GM12891 (cell line): ENCODE measurements at places on chromosomes 12 and 14.
A peak's percentile ranks its signal among the peaks of the same experiment; 100 is the strongest.

DNA sequence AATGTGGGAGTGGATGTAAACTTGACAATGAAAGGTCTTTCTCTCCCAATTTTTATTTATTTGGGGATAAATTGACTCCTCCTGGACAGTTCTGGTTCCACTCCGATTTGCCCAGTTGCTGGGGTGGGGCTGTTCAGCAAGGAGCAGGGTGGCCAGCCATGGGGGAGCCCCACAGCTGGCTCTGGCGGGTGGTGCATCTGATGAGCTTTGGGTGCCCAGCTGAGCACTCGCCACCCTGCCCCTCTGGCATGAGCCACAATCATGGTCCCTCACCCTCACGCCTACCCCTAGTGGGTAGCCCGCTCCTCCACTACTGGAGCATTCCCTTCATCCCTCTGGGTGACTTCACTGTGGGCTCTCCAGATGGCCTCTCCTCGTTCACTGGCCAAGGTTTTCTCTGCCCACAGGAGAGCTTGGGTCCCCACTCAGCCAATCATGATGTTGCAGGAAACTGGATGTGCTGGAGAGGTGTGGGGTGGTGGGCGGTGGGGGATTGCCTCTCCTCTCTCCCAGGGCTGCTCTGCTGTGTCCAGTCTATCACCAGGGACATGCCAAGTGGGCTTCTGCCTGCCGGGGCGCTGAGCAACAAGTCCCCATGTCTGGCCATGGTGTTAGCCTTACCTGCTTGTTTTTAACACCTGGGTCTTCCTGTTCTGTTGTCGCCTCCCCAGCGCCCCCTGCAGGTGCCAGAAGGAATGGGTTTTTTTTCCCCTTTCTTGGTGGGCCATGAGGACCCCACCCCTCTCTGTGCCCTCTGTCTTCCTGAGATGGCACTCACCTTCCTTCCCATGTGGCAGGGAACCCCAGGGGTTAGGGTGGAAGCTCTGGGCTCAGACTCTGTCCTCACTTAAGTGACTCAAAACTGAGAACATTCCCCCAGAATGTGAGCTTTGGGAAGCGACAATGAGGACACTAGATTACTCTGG lies 3.4 kb downstream of the CYP46A1 start:
- no peak for DNase-seq

DNA sequence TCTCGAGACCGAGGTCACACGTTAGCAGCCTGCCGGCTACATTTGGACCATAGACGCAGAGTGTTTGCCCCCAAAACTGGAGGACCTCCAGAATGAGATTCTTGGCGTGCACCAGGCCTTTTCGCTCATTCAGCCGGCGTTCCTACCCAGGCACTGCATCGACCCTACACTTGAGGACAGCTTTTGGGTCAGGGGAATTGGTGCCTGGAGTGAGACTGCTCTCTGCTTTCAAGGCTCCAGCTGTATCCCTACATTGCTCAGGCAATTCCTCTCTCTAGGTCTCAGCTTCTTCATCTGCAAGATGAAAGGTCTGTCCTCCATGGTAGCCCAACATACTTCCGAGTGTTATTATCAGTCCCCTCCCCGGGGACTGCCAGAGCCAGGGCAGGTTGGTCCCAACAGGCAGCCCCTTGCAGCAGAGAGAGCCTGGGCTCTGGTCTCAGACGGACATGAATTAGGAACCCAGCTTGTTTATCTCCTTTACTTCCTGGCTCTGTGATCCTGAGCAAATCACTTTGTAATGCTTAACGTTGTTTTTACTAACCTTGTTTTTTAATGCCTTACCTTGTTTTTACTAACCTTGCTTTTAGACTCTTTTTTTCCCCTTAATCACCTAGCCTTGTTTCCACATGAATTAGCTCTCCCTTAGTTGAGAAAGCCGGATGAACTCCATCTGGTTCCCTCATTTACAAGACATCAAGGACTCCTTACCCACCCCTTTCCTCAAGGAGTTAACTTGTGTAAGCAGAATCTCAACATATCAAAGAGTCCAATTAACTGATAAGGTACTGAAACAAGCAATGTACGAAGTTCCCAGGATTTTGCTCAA lies 892 bp downstream of the TCHP start:
- DNase-seq = no peak

GRCh38 chr14:65604535-65604934 lies 192.0 kb downstream of the FUT8 start:
- DNase-seq = no peak

DNA sequence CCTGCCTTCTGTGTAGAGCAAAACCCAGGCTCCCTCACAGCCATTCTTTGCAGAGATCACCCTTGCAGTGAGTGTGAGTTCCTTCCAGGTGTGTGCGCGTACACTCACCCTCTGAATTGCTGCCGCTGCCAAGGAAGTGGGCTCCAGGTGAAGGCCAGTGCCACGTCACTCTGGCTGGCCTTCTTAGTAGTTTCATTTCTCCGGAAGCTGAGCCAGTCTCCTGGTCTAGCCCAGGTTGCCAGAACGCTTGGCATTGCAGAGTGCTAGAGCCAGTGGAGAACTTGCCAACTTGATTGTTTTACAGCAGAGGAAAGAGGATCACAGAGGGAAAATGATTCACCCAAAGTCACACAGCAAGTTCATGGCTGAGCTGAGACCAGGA lies 11.0 kb downstream of the CBLN3 start:
- no peak for DNase-seq

- no peak for DNase-seq
Measured at GRCh38 chr14:65772466-65772865, 359.9 kb downstream of the FUT8 start.

- DNase-seq = no peak
Measured at GRCh38 chr12:111788178-111788654, 21.5 kb downstream of the ALDH2 start.

DNA sequence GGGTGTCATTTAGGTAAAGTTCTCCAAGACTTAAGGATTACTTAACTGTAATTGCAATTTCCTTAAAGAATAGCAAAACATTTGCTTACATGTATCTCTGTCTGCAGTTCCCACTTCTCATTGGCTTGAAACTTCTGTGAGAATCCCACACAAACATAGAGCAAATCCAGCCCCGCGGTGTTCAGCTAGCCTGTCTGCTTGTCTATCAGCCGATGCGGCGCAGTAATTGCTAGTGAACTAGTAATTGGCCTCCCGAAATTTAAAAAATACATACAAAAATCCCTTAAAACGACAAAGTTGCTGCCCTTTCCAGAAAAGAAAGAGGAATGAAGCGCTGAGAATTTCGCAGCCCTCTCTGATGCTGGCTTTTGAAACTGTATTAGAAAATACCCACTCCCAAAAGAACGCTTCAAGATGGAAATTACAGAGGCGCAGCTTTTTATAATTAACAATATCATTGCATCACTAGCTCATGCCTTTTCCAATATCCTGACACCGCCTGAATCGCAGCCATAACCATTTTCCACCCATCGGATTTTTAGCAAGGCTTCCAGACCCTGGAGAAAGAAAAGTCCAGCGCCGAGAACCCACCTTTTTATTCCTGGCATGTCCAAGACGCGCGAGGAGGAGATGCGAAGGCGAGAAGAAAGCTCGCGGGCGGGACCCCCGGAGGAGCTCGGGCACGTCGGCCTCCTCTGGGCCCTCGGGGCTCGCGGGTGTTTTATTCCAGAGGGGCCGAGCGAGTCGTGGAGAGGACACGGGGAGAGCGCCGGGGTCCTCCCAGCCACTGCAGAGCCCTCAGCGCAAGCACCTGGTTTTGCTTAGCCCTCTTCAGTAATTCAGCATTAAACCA lies 646 bp downstream of the FBLN5 start:
- no peak for DNase-seq

DNA sequence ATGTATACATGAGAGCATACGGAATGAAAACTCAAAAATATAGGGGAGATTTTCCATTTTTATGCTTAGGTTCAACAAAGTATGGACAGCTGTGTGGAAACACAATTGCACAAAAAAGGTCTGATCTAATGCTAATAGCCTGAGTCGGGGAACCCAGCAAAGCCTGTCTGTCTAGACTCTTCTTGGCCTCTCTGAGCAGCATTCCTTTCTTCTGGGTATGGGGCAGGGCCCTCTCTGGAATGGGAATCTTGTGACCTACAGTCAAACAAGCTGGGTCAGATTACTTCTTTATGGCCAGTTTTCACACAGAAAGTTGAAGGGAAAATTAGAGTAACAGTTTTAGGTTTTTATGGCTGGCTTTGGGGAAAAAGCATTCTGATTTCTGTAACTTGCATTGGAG lies 534.0 kb upstream of the LMO3 start:
- DNase-seq = no peak

DNA sequence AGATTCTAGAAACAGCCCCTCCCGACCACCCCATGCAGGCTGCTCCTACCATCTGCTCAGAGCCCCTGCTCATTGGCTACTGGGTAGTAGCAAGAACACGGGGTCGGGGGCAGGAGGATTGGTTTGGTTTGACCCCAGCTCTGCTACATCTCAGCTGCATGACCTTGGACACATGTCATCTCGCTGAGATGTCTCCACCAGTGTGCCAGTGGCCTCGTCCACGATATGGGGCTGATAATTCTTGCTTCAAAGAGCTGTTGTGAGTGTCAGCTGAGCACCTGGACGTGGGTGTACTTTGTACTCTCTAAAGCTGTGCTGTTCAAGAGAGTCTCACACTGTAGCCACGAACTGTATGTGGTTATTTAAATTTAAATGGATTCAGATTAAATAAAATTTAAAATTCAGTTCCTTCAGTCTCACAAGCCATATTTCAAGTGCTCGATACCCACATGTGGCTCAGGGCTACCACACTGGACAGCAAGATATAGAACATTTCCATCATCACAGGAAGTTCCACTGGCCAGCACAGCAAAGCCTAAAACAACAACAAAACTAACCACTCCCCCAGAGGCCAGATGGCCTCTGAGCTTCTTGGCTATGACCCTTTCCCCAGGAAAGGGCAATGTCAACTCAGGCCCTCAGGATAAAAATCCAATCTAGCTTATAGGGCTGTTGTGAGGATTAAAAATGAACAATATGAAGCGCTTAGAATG lies 18.6 kb downstream of the LTBP2 start:
- DNase-seq = no peak

- no peak for DNase-seq
Measured at GRCh38 chr12:120413901-120414695, 23.8 kb upstream of the COX6A1 start.

DNA sequence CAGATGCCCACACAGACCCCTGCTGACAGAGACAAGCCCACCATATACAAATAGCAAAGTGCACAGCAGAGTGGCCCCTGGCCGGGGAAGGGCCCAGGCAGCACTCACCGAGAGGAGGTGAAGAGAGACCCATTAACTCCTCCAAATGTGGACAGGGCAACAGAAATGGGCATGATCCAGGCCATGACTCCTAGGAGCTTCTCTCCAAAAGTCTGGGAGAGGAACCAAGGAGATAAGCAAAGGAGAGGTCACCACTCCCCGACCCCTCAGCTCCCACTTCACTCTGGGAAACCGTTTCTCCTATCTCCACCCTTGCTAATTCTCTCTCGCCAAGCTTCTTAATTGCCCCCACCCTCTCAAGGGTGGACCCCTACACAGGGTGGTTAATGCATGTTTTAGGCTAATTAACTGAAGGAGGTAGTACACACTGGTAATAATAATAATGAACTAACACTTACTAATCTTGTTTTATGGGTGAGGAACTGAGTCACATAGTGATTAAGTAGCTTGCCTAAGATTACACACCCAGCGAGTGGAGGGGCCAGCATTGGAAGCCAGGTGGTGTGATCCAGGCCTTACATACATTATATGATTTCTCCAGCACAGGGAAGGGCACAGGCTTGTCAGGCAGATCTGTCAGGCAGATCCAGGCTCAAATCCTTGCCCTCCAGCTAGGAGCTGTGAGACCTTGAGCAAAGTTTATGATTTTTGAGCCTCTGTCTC lies 18.9 kb upstream of the CEBPE start:
- no peak for DNase-seq

GRCh38 chr12:19227880-19228210 lies 98.3 kb downstream of the PLEKHA5 start:
- DNase-seq = no peak

DNA sequence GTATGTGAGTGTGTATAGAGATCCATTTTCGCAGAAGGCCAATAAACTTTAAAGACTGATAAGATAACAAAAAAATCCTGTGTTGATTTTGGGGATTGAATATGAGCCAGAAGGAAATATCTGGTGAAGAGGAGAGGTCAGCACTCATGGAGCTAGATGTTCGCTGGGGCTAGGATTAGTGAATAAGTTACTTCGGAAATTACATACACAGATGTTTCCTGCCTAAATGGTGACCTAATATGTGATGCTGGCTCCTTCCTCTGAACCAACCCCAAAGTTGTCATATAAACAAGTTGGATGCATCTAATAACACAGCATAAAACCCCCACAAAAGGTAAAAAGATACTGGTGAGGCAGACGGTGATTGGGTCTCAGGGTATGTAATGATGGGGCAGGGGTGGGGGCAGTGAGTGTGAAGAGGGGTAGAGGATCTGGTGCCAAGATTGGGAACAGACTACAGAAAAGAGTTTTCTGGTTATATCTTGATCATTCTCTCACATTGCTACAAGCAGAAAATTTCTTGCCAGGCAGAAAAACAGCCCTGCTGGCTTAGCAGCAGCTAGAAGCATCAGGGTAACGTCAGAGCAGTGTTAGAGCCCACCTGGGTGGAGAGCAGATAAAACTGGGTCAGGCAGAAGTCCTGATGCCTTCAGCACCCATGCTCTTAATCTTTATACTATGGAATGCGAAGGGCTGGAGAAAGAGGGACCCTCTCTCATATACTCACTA lies 140.4 kb upstream of the GZMB start:
- DNase-seq = no peak

GRCh38 chr12:89857652-89858274 lies 149.1 kb upstream of the ATP2B1 start:
- no peak for DNase-seq

GRCh38 chr12:93183940-93184671 lies 193.6 kb upstream of the NUDT4 start:
- DNase-seq = peak; percentile 29

DNA sequence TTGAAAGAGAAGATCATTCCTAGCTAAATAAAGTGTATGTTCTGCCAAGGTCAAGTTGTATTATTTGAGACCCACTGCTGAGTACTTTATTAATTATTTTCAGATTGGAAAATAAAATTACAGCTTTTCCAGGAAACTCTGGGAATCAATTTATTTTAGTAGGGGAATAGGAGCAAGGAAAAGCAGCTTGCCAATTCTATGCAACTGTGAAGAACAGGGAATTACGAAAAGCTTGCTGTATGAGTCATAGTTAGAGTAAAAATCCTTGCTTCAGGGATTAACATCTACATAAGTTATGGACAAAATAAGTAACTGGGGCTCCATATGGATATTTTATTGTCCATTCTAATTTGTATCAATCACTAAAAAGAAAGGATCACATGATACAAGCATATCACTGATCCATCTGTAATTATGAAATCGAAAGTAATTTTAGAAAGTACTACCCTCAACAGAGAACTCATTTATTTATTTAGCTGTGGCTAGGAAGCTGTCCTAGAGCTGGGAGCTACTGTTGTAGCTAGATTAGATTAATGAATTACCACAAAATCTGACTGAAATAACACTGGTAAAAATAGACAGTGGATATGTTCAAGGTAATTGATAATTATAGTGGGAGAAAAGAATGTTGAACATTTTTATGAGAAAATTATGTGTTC lies 303.5 kb upstream of the NPAS3 start:
- DNase-seq = no peak

GRCh38 chr12:16857456-16857923 lies 251.5 kb upstream of the LMO3 start:
- peak; percentile 7 for DNase-seq

GRCh38 chr12:64560396-64561301 lies 49.6 kb upstream of the RASSF3 start:
- DNase-seq = no peak
